ENCODE measurements at places on chromosomes 1 and 21.

- no peak for DNase-seq
These were observed 39.5 kb upstream of the RCC1 start for GRCh38 chr1:28466226-28466778.

DNA sequence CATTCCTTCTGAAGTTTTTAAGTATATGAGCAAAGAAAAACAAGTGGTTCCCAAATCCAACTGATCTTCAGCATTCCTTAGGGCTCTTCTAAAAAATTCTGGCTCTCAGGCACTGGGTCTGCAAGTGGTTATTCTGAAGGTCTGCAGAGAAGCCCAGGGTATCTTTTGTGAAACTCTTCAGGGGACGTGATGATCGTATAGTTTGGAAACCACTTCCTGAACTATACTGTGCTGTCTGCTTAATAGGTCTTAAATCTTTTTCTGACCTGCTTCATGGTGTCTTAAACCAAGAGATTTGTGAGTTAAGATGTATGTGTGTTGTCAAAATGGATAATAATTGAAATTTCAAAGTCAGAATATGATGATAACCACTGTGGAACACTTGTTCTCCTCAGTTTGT is 115.5 kb downstream of the LHX9 start:
- DNase-seq = no peak

- no peak for DNase-seq
These were observed 82.8 kb upstream of the CD34 start for GRCh38 chr1:207993477-207994445.

DNA sequence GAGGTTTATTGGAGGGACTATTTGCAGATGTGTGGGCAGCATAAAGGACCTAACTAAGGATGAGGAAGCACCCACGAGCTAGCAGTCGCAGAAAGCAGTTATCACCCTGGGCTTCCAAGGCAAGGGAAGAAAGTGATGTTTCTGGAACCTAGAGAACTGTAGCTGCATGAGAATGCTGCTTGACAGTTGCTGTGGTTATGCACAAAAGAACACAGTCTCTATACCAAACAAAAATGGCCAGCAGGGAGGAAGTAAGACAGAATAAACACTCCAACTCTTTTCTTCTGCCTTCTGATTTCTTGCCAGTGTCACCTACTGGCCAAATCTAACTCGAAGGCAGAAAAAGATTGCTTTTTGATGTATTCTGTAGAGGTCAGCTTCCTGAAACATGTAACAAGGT is 190.2 kb downstream of the RASAL2 start:
- DNase-seq = no peak

- DNase-seq = no peak
These were observed 67.4 kb downstream of the LYST start for GRCh38 chr1:235799264-235799663.

- no peak for DNase-seq
These were observed 49.5 kb upstream of the IPO9 start for GRCh38 chr1:201779351-201779880.

DNA sequence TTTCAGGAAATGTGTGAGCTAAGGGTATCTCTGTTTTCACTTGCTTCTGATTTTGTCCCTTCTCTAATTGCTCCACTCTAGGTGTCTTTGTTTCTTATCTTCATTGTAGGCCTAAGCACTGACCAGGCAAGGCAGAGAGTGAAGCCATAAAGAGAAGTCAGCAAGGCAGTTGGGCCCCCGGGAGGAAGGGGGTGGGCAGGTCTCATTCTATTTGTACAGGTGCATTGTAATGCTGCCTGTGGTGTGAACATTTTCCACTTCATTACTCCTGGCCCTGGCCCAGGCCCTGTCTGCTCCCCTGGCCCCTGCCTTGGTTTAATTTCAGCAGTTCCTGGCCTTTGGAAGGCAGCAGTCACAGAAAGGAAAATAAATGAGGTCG is 86.4 kb upstream of the JUN start:
- no peak for DNase-seq

GRCh38 chr1:64036549-64036948 is 166.9 kb upstream of the UBE2U start:
- no peak for DNase-seq

DNA sequence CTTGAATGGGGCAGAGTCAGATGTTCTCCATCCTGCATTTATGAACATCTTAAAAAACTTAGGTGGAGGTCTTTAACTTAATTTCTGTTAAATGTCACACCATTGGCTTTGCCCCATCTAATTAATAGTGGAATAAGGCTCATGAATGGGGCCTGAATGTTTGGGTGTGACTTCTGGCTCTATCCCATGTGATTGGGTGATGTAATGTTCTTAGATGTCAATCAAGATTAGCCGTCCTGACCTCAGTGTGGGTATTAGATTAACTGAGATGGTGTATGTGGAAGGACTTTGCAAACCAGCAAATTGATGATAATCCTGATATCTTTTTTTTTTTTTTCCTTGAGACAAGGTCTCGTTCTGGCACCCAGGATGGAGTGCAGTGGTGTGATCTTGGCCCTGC is 38.1 kb downstream of the C1orf21 start:
- DNase-seq = no peak

GRCh38 chr1:151947140-151947539 is 37.8 kb upstream of the THEM4 start:
- DNase-seq = no peak

DNA sequence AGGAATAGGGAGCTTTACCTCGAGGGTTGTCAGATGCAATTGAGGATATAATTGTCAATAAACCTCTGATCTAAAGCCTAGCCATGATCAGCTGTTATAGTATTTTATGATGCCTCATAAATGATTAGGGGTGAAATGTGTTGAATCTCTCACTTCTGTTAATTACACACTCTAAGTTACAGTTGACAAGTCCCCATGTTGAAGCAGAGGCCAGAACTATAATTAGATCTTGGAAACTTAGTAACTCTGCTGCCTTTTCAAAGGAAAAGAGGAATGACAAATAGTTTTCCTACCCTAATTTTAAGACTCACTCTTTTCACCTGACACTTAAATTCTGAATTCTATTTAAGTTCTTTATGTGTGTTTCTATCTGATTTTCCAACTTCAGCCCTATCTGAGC is 33.8 kb downstream of the CCSAP start:
- no peak for DNase-seq

DNA sequence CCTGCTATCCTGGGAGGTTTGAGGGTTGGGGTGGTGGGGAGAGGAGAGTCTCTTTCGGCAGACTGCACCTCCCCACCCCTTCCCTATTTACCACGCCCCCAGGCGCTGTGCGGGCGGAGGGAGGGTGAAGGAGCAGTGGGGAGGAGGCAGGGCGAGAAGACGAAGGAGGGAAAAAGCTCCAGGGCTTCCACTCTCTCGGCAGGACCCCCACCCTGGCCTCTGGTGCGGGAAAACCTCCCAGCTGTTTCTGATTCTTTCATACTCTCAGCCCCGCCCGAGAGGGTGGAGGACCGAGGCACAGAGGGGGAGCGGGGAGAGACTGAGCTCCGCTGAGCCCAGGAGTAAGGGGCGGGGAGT is 866 bp upstream of the WNT2B start:
- DNase-seq = no peak

DNA sequence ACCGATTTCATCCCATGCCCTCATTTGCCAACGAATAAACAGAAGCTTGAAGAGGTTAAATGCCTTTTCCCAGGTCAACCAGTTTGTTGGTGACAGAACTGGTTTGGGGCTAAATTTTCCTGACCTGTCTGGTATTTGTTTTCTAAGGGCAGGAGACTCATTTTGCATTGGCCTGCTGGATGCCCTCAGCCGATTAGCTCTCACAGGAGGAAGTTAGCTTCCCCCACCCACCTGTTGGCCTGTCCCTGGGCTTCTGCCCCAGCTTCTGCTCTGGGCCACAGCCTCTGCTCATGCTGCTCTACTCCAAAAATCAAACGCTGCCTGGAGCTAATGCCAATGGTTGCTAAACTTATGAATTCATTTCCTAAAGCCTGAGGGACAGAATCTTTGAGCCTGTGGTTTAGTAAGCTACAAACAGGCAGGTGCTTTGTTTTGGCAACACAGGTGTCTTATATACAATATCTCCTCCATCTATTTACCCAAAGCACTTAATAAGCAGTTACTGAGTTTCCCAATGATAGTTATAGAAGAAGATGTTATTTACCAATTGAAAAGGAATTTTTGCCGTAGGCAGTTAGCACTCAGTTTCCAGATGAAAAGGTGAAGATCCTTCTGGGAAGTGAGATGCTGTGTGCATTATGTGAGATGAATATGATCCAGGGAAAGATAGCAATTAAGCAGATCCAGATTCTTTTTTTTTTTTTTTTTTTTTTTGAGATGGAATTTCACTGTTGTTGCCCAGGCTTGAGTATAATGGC is 82.3 kb downstream of the TM2D1 start:
- DNase-seq = no peak

Measured in HS-5 (cell line).